ENCODE measurements at places on chromosomes 11 and 22.
A peak's percentile ranks its signal among the peaks of the same experiment; 100 is the strongest.

DNA sequence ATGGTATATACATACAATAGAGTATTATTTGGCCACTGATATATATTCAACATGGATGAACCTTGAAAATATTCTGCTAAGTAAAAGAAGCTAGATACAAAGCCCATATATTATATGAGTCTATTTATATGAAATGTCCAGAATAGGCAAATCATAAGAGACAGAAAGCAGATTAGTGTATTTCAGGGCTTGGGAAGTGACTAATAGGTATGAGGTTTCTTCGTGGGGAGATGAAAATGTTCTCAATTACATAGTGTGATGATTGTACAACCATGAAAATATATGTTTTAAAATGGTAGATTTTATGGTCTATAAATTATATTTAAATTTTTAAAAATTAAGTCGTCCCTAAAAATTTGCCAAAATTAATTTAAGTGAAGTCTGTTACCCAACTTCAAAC lies 92.2 kb downstream of the STK33 start:
- H3K4me3 ChIP-seq, result no peak overlapping the region
- no peak for DNase-seq

DNA sequence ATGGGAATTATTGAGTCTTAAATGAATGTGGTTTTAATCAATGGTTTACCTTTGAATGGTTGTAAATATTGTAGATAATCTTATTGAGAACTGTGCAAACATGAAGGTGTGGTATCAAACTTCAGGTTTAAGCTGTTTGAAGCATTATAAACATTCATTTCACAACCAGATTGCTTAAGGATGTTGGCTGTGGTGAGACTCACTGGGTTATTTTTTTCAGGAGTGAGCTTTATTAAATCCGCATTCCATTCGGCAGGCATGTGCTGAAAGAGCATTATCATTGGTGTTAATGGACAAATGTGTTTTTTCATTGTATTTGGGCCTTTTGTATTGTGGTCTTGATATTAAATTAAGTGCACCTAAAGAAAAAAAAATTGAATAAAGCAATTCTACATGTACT lies 9.7 kb downstream of the MMP3 start:
- H3K27ac ChIP-seq, result no peak overlapping the region
- no peaks in the 10 kb centered on the region for H3K36me3 ChIP-seq
- no peak for DNase-seq
- no peak overlapping the region for H3K4me3 ChIP-seq
- peaks cover 64% of the 10 kb centered on the region for H3K4me1 ChIP-seq

GRCh38 chr22:50084080-50084477 lies 1.1 kb downstream of the MLC1 start:
- peaks cover 9% of the 10 kb centered on the region for H3K36me3 ChIP-seq
- no peak overlapping the region for H3K27ac ChIP-seq
- no peak for DNase-seq
- H3K4me1 ChIP-seq, result no peaks in the 10 kb centered on the region

DNA sequence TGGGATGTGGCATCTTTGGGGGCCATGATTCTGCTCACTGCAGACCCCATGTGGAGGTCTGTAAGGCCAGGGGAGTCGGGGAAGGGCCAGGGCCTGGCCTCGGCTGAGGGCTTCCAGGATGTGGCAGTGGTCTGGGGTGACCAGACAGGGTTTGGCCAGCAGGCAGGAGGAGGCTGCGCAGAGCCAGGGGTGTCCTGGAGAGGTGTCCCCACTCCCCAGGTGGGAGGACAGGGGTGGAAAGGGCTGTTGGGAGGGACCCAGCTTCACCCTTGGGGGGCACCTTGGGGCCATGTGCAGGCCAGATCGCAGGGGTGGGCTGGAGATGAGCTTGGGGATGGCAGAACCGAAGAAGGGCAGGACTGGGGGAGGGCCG lies 3.4 kb downstream of the PANX2 start:
- no peak overlapping the region for H3K4me3 ChIP-seq
- H3K27ac ChIP-seq, result no peak overlapping the region
- H3K4me1 ChIP-seq, result no peaks in the 10 kb centered on the region
- peaks cover 20% of the 10 kb centered on the region for H3K27me3 ChIP-seq
- DNase-seq, result no peak
- H3K36me3 ChIP-seq, result no peaks in the 10 kb centered on the region

- peaks cover 5% of the 10 kb centered on the region for H3K36me3 ChIP-seq
- no peak overlapping the region for H3K4me3 ChIP-seq
- no peaks in the 10 kb centered on the region for H3K27me3 ChIP-seq
- H3K4me1 ChIP-seq, result peaks cover 66% of the 10 kb centered on the region
- peak overlapping the region; percentile 61 for H3K27ac ChIP-seq
Observed at GRCh38 chr11:102985850-102986249, 30.3 kb upstream of the MMP13 start.
